ENCODE measurements at places on chromosomes 7 and 10.

DNA sequence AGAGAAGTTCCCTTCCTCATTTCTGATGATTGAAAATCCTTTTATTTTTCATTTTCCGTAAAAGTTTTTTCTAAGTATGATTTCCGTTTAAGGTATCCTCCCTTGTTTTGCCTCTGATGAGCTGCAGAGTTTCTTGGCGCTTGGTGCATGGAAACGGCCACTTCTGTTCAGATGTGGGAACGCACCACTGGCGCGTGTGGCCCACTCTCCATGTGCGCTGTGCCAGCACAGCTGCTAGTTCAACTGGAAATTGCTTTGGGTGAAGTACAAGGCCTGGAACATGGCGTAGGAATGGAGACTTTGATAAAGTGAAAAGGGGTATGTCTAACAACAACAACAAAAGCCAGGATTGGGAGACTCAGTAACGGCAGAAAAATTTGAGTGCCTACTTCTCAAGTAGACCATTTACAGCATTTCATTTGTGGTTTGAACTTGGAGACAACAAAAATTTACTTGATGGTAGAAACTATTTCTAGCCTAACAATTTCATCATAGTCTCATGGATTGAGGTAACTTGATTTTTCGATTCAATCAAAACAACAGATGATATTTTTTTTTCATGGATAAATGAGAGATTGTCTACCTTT is 364.2 kb downstream of the SUGCT start:
- DNase-seq, result no peak

GRCh38 chr10:51201947-51202346 is 127.7 kb downstream of the PRKG1 start:
- DNase-seq, result no peak

DNA sequence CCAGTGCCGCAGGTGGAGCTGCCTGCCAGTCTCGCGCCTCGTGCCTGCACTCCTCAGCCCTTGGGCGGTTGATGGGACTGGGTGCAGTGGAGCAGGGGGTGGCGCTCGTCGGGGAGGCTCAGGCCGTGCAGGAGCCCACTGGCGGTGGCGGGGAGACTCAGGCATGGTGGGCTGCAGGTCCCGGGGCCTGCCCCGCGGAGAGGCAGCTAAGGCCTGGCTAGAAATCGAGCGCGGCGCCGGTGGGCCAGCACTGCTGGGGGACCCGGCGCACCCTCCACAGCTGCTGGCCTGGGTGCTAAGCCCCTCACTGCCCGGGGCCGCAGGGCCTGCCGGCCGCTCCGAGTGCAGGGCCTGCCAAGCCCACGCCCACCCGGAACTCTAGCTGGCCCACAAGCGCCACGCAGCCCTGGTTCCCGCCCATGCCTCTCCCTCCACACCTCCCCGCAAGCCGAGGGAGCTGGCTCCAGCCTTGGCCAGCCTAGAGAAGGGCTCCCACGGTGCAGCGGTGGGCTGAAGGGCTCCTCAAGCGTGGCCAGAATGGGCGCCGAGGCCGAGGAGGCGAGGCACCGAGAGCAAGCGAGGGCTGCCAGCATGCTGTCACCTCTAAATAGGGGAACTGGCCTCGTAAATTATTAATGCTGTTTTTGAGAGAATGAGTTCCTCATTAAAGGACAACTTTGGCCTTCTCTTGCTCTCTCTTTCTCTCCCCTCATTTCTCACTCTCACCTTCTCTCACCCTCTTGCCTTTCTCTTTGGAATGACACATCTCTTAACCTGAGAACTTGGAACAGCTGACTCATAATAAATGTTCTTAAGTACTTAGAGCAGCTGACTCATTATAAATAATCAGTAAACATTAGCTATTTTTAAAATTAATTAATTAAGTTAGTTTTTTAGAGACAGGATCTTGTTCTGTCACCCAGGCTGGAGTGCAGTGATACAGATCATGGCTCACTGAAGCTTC is 4.9 kb downstream of the ACADSB start:
- DNase-seq, result no peak

- no peak for DNase-seq
Measured at GRCh38 chr10:132328738-132329137, 3.3 kb upstream of the LRRC27 start.

GRCh38 chr7:127943541-127944521 is 87.4 kb downstream of the LRRC4 start:
- peak; percentile 97 for DNase-seq

DNA sequence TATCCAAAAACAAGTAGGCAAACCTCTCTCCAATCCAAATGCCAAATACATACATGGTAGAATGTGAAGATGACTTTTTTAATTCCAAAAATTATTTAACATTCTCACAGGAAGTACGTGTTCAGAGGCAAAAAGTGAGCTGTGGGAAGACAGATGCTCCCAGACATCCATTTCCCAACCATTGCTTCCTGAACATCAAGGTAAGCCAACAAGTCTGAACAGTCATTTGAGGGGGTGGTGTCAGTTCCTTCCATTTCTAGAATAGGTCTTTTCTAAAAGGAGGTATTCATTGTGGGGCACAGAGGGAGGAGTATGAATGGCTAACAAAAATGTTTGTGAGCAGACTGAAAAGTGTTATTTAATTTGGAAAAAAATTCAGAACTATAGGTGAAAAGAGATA is 49.1 kb downstream of the OSBPL3 start:
- no peak for DNase-seq

DNA sequence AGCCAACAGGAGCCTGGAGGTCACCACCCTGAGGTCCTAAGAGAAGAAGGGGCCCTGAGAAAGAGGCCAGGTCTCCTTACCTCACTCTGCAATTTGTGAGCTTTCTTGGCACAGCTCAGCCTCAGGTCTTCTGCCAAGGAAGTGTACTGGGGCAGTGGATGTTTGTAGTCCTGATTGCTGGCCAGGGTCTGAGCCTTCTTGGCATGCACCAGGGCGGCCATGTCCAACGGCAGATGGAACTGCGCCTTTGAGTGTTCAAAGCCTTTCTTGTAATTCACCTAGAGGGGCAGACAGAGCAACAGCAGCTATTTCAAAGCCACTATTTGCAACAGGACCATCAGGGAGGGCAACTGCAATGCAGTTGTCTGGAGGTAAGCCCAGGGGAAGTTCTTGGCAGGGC is 51.7 kb downstream of the NRAP start:
- DNase-seq, result peak; percentile 45

DNA sequence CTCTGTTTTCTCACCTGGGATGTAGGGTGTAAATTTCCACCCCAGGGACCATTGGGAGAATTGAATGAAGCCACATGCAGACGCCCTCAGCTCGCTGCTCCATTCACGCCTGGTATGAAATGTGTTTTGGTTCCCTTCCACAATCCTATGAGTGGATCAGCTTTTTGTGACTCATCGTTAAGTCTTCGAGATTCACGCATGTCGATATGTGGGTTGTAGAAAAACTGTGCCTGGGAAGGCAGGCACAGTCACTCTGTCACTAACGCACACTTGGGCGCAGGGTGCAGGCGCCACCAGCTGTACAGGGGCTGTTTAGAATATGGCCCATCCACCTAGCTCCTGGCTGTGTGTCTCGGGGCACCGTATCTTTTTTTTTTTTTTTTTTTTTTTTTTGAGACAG is 64.2 kb upstream of the SH2B2 start:
- no peak for DNase-seq

GRCh38 chr10:16751244-16751643 is 66.0 kb downstream of the RSU1 start:
- DNase-seq, result no peak

DNA sequence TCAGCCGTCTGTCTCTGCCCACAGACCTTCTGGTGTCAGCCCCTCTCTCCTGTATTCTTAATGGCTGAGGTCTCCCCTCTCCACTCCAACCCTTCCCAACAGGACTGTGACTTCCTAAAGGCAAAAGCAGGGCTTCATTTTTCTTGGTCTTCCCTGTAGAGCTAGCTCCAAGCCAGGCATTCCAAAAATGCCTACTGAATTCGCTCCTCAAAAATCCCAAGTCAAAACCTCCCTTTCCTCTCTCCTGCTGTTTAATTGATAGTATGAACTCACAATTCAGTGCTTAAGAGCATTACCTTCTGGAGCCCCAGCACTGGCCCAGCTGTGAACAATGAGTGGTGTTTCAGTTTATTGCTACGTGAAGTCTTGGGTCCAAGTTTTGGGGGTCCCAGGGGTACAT is 628.4 kb downstream of the PARD3 start:
- DNase-seq, result no peak

GRCh38 chr10:26432938-26433337 is 5.2 kb upstream of the APBB1IP start:
- peak; percentile 39 for DNase-seq

DNA sequence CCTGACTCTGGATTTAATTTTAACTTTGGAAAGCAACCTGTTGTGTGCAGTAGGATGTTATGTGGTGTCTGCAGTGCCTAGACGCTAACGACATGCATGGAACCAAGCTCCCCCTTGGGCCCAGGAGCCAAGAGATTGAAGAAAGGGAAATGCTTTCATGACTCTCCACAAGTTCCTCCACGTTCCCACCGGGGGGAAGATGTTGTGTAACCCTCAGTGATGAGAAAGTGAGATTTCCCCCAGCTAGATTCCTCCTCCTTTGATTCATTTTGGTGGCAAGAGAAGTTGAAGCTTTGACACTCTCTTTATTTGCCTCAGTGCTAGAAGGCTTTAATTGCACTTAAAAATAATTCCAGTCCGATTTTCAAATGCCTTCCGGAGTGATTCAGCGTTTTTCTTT is 157.9 kb upstream of the INSYN2A start:
- DNase-seq, result no peak

DNA sequence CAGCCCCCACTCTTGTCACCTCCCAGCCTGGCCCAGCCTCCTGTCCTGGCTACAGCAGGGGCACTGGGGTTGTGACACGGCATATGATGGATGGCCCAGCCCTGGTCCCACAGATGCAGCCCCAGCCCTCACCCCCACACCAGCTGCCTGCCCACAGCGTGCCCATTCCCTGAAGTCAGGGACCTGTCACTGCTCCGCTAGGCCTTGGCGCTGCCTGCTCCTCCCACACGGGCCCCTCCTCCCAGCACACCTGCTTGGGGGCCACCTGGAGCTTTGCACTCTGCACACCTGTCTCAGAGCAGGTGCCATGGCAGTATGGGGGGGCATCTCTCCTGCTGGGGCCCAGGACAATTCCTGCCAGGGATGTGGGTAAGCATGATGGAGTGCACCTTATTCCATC is 3.5 kb downstream of the GCK start:
- no peak for DNase-seq

DNA sequence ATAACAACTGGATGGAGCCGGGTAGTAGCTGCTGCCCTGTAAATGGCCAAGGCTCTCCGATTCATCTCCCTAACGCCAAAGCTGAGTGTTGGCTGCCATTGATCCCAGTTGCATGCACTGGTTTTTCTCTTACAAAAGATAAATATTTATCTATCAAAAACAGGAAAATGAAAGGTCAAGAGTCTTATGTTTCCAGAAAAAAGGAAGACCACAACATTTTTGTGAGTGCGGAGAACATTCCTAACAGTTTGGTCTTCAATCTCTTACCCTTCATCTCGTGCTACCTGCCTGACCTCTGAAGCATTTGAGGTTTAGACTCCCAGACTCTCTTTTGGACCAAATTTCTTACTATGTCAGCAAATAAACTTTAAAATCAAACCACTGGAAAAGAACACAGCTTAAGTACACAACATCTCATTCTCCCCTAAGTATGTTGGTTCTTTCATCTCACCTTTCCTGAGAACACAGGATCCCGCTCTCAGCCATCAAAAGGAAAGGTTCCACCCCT is 61.6 kb downstream of the SORBS1 start:
- no peak for DNase-seq

- no peak for DNase-seq
Measured at GRCh38 chr7:118870187-118870586, 645.7 kb downstream of the ANKRD7 start.

- no peak for DNase-seq
Measured at GRCh38 chr10:67978749-67979148, 94.3 kb downstream of the SIRT1 start.

DNA sequence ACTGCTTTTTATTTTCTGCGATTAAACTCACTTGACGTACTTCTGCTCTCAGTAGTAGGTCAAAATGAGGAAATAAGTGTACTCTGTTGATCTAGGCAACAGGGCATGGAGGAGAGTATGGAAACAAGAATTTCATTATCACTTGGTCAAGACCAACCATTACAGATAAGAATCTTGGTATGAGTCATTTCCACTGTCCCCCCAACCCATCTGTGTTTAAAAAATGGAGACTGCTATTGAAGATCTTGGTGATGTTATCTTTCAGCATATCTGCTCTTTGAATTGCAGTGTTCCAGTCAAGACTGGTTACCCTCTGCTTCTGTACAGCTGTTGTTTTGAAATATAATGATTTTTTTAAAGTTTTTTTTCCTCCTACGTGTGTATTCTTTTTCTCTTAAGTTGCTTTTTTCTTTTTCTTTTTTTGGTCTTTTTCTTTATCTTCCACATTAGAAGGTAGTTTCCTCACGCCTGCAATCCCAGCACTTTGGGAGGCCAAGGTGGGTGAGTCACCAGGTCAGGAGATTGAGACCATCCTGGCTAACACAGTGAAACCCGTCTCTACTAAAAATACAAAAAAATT is 11.7 kb downstream of the STAM start:
- DNase-seq, result no peak

DNA sequence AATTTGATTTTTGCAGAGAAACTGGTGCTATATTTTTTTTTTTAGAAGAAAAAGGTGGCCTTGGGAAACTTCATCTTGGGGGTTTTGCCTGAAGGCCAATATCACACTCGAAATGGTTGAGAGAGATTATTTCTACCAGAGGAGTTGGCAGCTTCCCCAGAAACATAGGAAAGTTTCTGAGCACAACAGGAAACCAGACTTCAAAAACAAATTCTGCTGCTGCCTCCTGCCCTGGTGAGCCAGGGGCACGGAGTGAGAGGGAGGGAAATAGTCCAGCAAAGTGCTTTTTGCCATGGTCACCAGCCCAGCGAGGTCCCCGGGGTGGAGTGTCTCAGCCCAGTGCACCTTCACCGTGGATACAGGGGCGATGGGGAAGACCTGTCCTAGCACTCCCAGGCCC is 61.1 kb downstream of the FOXI2 start:
- DNase-seq, result no peak

- no peak for DNase-seq
Measured at GRCh38 chr7:100642534-100642907, 1.2 kb upstream of the TFR2 start.

- DNase-seq, result no peak
Measured at GRCh38 chr7:50792342-50793119, 9.8 kb upstream of the GRB10 start.

DNA sequence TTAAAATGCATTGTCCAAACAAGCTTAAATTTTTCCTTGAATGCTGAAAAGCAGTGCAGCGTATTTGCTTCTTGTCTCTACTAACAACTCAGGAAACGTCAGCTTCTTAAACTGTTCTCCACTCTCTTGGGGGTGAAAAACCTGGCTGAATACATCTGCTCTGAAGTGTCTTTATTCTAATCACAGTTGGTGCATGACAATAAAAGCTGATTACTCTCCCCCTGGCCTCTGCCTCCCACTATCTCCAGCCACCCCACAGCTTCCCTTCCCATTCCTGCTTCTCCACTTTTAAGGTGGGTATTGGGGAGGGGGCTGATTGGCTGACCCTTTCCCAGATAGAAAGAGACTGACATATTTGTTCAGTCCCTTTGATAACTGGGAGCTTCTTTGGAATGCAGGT is 456.0 kb downstream of the SORCS1 start:
- DNase-seq, result no peak

All from pons (tissue), 1 donor.